ENCODE measurements at places on chromosomes 2 and 18. TPM values are rescaled to one million over a fixed set of nuclear protein-coding genes. Genes with fewer than 3 reads are reported as not detected.

Gene TEX44
- total RNA-seq: not detected

Gene OTOF
- 0.26 TPM for total RNA-seq

Gene ANKRD30B
- total RNA-seq: 0.26 TPM

Gene DNAH7
- 11.2 TPM for total RNA-seq

Gene PGAP1
- total RNA-seq: 24.9 TPM

Gene CGREF1
- total RNA-seq: 3.0 TPM

GRCh38 chr2:12501469-12502158 is 215.1 kb upstream of the TRIB2 start:
- peak; percentile 13 for DNase-seq

DNA sequence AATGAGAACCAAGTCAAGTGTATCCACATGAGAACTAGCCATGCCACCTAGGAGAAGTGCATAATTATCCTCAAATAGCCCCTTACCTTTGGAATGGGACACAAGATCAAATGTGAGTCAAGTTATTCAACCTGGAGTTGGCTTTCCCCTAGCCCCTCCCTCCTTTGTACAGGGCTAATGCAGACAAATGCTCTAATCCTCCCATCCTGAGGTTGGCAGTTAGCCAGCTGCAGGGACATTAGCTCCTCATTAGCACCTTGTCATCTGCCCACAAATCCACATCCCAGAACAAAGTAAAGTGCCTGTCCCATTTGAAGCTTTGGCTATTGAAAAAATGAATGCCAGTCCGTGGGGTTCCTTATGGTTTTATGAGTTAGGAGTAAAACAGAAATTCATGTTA is 294.1 kb upstream of the FANCL start:
- no peak for DNase-seq

DNA sequence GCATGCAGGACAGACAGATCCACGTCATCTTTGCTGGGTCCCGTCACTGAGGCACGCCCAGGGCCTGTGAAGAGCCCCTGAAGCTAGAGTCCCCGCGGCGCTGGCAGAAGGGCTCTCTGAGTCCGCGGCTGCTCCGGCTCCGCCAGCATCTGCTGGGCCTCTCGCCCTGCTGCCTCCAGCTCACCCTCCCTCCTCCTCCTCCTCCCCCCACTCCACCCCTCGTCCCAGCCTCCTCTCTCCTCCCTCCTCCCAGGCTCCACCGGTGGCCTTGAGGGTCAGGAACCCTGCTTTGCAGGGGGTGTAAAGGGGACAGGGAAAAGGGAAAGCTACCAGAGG is at the start of gene TNS1:
TNS1 (minus strand) TSS at position 151 of the 336 bp plus-strand sequence; CDS start at position 28, 123 bp downstream.
- DNase-seq: peak; percentile 80

GRCh38 chr2:229408356-229408755 is 137.3 kb upstream of the PID1 start:
- DNase-seq: peak; percentile 18

DNA sequence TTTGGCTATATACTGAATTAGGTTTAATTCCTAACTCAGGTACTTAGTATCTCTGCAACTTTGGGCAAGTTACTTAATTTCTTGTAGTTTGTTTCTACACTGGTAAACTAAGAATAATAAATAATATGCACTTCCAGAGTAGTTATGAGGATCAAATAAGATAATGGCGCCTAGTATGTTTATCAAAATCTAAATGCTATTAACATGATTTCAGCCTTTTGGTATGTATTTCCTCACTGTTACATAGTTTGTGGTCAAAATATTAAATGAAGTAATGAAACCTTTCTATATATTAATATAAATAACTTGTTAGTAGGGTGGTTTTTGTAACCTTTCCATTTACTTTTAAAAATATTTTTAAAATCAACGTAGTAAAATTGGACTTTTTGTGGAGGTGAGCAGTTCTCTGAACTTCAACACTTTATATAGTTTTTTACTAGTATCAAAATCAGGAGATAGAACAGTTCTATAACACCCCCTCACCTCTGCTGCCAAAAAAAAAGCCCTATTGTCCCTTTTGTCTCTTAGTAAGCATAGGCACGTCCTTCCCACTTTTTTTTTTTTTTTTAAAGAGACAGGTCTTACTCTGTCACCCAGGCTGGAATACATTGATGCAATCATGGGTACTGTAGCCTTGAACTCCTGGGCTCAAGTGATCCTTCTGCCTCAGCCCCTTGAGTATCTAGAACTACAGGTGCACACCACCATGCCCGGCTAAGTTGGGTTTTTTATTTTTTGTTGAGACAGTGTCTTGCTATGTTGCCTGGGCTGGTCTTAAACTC is 44.8 kb downstream of the RAB3GAP1 start:
- no peak for DNase-seq

DNA sequence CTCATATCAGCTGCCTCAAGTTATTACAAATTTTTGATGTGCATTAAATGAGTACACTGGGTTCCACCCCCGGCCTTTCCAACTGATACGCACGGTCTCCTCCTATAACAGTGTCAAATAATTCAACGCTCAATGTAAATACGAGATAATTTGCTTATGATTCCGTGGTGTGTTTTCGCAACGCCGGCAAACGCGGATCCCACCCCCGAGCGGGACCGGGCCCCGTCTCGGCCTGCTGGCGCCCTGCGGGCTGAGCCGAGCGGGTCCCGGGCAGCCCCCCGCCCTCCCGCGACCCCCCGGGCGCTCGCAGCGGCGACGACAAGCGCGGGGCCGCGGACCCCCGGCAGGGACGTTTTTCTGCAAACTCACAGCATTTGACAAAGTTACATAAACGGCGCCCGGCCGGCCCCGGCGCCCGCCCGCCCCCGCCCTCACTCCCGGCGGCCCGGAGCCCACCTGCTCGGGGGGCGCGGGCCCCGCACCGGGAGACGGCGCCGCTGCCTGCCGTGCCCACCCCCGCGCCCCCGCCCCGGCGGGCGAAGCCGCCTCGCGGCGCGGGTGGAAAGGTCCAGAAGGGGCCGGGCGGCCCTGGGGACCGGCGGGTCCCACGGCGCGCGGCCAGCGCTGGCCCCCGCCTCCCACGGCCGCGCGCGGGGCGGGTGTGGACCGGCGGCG is 762 bp downstream of the HDAC4 start:
- DNase-seq: no peak

GRCh38 chr2:72951303-72952095 is 34.2 kb downstream of the EMX1 start:
- DNase-seq: no peak

DNA sequence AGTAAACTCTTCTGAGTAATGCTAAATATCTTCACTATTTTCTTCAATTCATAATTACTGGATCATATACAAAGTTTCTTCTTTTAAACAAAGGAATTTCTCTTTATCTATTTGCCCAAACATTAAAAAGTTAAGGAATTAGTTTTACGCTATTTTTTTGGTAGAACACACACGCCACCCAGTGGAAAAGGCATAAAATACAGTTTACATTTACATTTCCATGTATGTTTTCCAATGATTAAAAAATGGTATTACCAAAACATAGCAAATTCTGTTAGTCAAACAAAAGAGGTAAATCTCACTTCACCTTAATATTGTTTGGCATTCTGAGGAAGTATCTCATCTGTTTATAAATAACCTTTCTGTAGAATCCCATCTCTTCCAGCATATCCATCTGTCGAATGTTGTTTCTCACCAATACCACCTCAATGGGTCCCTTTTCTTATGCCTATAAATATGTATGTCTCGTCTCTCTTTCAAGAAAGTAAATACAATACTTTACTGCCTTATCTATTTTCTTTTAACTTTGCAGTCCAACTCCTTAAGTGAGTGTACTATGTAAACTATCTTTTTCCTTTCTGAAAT is 7.2 kb downstream of the BOLL start:
- DNase-seq: no peak

DNA sequence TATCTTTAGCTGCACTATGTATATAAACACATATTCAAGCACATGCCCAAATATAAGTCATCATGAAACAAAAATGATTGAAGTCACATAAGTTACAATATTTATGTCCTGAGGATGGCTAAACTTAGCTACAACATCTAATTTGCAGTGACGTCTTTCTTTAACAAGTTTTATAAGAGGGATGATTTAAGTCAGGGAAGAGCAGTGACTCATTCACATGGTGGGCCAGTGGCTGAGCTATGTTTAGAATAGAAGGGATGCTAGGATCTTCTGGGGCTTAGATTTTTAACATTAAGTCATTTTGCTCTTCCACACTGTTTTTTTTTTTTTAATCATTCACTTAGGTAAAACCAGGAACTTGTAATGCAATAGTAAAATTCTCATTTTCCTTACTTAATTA is 22.3 kb downstream of the ADCYAP1 start:
- DNase-seq: no peak

DNA sequence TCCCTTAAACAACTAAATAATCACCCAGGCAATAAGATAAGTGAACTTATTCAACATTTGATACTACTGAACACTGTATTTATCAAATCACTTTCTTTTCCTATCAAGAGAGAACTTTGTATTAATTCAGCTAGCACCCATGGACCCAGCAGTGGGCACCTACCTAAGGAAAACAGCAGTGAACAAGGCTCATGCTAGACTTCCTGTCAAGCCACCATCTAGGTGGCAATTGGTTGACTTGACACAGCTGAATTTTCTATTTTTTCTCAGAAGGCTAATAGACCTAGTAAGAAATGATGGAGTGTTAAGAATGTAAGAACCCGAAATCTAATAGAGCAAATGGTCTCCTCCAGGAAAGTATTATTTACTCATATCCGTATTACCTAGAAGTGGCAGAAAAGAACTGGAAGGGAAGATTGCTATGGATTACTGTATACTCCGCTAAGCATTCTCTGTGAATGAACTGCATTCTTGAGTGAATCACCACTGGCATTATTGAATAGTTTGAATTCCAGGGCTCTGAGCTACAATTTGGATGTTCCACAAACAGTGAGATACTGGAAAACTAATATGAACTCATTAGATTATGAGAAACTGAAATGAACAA is 988.2 kb upstream of the CDH2 start:
- DNase-seq: no peak

DNA sequence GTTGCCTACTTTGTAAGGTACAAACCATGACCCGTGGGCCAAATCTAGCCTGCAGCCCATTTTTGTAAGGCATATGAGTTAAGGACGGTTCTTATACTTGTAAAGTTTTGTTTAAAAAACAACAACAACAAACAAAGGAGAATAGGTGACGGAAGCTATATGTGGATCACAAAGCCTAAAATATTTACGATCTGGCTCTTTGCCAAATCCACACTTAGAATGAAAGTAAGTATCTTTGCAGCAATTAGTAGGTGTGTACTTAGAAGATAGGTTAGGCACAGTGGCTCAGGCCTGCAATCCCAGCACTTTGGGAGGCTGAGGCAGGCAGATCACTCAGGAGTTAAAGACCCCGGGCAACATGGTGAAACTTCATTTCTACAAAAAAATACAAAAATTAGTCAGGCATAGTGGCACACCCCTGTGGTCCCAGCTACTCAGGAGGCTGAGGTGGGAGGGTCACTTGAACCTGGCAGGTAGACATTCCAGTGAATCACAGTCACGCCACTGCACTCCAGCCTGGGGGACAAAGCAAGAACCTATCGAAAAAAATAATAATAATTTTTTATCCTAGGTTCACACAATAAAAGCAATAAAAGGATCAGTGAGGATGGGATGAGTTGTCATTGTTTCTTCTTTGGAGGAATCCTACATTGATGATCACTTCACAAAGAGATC is 57.8 kb upstream of the CTAGE1 start:
- DNase-seq: no peak

DNA sequence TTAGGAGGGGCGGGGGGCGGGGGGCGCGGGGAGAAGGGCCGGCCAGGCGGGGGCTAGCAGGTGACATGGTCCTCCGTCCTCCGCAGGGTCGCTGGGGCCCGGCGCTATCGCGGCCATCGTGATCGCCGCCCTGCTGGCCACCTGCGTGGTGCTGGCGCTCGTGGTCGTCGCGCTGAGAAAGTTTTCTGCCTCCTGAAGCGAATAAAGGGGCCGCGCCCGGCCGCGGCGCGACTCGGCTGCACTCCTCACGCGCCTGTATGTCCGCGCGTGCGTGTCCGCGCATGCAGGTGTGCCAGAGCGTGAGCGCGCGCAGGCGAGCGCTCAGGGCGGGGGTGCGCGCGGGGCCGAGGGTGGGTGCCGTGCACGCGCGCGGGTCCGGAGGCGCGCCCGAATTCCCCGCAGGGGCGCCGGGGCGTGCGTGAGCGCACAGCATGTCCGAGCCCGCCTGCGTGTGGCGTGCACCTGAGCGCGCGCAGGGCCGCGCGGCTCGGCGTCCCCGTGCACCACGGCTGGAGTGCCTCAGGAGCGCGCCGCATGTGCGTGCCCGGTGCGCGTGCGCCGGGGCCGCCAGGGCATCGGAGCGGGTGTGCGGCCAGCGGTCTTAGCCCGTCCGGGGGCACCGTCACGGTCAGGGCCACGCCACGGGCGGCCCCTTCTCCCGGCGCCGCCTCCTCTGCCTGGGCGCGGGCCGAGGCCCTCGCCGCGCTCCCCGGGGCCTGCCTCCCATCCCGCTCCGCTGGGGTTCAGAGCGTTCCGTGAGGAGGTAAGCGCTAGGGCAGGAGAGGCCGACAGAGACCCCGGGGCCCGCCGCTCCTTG is 6.3 kb downstream of the SNORC start:
- peak; percentile 57 for DNase-seq

DNA sequence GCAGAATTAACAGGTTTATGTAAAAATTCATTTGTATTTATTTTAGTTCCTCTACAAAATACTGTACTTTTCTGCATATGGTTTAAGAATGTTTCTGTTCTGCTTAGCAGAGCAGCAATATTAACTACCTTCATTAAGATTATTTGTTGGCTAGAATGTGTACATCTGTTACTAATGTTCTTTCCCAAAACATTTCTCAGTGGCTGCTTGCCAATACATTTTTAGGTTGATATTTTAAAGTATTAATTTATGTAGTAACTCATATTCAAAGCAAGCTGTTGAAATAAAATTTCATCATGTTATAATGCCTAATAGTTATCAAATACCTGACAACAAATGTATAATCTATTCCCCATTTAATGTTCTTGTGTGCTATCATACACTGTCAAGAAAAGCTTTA is 40.3 kb downstream of the PRKD3 start:
- DNase-seq: no peak

DNA sequence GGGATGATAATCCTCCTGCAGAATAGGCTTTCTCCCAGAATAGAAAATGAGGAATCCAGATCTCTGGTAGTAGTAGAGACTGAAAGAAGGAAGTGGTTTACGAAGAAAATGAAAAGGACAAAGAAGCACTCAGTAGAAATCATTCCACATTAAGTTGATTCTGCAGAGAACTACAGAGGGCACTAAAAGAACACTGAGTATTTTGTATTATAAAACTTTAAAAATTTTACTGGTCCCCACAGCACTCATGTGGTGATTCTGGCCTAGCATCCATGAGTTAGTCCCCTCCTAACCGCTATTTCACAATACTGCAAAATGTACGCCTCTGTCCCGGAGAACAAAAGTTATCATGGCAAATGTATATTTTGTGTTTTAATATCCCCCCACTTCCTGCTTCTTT is 42.9 kb upstream of the SLC35F5 start:
- DNase-seq: no peak

DNA sequence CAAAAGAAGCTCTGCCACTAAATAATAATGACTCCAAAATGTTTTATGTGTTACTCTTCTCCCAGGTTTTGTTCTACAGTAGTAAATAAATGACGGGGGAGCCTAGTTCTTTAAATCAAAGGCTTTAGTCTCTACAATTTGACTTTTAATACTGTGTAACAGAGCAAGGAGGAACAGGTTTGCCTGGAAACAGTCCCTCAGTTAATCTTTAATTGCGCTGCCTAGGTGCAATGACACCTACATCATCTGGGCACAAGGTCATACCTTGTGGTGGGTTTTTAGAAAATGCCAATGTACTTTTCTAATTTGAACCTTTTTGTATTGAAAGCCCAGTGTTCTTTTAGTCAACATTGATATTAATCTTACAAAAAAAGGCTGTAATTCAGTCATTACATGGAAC is 287.3 kb upstream of the SETBP1 start:
- DNase-seq: peak; percentile 41
